ENCODE measurements at places on chromosomes 2 and 18.

DNA sequence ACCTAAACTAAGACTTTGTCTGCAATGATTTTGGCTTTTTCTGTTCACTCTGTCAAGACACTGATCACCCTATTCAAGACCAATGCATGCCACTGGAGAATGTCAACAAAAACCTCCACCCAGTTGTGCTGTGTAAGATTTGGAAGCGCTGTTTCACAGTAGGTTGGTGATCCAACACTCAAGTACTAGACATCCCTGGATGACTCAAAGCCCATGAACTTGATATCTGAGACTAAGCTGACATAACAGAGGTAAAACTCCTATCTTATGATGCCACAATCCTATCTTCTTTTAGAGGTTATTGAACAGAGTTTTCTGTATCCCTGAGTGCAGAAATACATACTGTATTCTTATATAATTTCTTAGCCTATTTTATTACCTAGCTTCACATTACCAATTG lies 251.3 kb upstream of the ETAA1 start:
- no peak for DNase-seq

- DNase-seq, result no peak
These were observed 135.6 kb downstream of the SMAD7 start for GRCh38 chr18:48815179-48815515.

DNA sequence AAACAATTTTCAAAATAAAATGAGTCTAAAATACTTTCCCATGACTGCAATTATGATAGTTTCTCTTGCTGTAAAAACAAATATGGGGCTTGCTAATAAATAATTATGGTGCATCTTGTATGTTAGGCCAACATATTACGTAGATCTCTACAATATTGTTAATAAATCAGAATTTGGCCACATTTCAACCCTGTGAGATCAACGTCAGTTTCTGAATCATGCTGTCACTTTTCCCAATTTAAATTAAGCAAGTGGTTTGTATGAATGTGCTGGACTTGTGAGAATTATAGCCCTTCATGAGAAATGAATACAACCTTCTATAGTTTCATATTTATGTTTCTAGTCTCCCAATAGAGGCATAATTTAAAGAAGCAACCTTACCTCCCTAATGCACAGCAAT lies 808.9 kb downstream of the SUCLG1 start:
- peak; percentile 7 for DNase-seq

DNA sequence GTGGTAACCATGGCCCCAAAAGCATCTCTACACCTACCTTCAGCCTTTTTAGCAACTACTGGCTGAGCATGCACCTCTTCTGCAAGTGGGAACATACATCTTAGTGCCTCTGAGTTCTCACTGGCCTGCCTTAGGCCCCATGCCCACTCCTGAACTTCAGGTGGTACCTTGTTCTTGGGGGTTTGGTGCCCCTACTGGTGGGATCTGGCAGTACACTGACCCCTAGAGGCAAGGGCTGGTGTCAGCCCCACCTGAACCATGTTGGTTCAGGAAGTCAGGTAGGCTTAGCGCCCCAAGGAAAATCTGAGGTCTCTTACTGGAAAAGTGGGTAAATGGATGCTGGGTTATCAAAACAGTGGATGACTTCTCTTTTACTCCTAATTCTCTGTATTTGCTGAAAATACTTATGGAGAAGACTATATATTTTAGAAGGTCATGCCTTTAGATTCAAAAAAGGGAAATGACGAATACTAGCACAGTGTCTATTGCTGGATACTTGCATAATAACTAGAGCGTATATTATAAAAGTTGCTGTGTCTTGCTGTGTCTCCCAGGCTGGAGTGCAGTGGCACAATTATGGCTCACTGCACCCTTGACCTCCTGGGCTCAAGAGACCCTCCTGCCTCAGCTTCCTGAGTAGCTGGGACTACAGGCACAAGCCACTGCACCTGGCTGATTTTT lies 84.6 kb downstream of the RAB31 start:
- peak; percentile 33 for DNase-seq

DNA sequence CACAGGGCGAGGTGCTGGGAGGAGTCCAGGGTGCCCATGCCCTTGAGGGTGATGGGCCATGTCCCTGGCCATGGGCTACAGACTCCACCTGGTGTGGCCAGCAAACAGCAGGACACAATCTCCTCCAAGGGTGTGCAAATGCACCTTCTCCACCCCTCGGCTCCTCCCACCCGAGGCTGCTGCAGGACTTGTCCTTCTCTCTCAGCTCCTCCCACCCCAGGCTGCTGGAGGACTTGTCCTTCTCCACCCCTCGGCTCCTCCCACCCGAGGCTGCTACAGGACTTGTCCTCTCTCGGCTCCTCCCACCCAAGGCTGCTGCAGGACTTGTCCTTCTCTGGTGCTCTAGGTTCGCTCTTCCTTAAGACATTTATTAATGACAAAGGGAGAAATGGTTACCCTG lies 57.3 kb upstream of the SNTG2 start:
- peak; percentile 24 for DNase-seq

DNA sequence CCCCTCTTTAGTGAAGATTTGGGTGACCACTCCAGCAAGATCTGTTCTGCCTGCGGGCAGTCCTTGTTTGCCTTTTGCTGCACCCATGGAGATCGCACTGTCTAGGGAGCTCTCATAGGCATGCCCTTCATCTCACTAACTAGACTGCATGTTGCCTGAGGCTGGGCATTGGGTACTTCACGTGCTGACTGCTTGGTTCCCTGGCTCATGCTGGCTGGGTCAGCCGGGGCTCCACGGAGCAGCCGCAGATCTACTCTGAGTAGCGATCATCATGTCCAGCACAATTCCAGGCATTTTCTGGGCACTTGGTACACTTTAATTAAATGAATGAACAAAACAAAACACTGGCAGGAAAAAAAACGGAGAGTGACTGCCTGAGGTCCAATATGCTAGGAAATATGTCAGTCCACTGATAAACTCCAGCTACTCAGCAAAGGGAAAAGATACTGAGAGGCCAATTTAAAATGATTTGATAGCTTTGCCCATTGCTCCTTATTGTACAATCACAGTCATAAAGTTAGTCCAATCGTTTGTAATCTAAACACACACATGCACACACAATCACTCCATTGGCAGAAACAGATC lies 220.3 kb downstream of the C1D start:
- DNase-seq, result no peak

GRCh38 chr2:127650785-127651380 lies 4.9 kb downstream of the GPR17 start:
- DNase-seq, result no peak

DNA sequence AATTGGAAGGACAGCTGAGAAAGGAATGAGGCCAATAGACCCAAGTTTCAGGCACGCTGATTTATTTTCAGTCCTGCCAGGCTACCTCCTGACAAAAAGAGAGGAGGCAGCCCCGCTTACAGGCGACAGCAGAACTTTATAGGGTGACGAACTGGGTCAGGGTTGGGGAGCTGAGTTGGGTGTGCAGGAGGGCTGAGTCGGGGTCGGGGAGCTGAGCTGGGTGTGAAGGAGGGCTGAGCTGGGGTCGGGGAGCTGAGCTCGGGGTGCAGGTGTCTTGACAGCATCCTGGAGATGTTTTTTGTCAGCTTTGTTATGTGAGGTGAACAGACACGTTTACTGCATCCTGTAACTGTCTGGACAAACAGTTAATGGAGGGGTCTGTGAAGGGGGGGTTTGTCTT lies 342.2 kb downstream of the ADCYAP1 start:
- DNase-seq, result no peak

DNA sequence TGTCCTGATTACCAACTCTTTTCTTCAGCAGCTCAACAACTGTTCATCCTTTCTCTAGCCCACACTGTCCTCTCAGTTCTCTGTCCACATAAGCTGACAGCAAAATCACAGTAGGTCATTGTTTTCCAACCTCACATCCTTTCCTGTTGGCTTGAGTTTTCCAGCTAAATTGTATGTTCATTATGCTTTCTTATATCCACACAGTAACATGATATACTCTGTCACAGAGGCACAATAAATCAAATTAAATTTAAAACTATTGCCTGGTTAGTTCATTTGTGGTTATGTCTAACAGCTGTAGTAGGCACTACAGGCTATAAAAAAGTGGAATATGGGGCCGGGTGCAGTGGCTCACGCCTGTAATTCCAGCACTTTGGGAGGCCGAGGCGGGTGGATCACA lies 179.9 kb downstream of the ETAA1 start:
- no peak for DNase-seq

- no peak for DNase-seq
These were observed 15.4 kb downstream of the SLC35F5 start for GRCh38 chr2:113741091-113741490.

GRCh38 chr2:157876786-157877138 lies 632 bp upstream of the ACVR1 start:
- DNase-seq, result no peak

GRCh38 chr2:175976391-175977157 lies 25.5 kb downstream of the LNPK start:
- no peak for DNase-seq

DNA sequence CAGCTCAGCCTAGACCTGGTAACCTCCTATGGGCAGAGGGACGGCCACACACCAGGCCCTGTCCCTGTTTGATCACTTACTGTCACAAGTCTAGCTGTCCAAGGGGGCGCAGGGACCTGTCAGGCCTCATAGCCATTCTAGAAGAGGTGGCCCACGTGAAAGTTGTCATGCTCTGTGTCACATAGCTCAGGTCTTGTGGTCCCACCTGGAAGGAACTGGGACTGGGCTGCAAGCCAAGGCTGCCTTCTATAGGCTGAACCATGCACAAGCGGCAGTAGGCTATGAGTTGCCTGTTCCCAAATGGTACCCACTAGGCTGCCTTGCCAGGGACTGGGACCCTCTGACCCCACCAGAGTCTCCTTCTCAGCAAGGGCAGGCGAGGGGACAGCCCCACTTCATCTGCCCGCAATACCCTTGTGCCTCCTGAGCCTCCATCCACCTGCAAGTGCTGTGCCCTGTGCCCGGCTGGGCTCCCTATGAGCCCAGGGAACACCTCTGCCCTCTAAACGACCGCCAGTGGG lies 177.5 kb downstream of the ANAPC1 start:
- no peak for DNase-seq

DNA sequence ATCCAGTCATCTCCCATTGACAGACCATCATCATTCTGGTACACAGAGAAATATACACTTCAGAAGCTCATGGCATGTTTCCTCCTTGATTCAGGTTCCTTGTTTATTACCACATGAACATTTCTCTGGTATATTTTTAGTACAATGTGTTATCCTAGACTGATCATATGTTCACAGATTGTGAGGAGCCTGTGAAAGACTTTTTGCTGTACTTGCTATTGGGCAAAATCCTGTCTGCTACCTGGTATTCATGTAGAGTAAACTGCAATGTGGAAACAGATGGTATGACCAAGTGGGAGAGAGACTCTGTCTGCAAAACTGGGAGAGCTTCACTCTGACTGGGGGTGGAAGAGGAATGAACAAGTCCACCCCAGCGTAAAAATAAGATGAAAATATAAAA lies 657.2 kb downstream of the IRS1 start:
- no peak for DNase-seq

GRCh38 chr2:138703242-138703641 lies 76.9 kb downstream of the NXPH2 start:
- no peak for DNase-seq

- no peak for DNase-seq
These were observed 67.4 kb upstream of the TMEM247 start for GRCh38 chr2:46411985-46412384.

- no peak for DNase-seq
These were observed 647.0 kb upstream of the NXPH2 start for GRCh38 chr2:139427164-139427563.

DNA sequence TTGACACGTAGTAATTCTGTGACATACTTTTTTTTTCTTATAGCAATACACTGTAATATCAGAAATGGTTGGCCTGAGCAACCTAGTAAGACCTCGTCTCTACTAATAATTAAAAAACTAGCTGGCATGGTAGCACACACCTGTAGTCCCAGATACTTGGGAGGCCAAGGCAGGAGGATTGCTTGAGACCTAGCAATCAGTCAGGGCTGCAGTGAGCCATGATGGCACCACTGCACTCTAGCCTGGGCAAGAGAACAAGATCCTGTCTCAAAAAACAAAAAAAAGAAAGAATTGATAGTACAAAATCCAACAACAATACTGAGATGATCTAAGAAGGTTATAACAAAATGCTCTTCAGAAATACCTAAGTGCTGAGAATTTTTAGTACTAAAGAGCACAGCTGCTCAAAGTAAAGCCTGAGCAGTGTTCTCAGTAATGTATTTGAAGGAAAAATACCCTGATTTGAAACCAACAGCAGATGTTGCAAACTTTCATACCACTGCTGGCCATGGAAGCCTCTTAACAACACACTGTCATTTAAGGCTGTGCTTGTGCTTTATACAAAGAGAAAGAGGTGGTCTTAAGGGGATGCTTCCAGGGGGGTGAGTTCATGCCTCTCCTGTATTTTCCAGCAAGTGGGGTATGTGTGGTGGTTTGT lies 132.6 kb upstream of the CDCA7 start:
- DNase-seq, result no peak

DNA sequence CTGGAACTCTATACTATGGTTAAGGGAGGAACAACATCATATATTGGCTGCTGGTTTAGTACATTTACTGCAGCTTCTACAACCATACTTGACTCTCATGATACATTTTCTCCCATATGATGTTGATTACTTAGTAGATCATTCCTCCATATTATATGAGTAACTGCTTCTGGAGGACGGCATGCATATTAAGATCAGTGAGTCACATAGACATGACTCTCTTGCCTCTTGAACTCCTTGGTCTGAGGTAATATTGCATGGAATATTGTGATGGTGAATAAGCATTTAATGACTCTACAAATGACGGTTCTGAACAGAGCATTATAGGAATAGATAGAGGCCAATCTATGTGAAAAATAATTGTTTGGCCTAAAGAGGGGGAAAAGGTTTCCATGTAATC lies 418.8 kb upstream of the SPHKAP start:
- DNase-seq, result peak; percentile 48

DNA sequence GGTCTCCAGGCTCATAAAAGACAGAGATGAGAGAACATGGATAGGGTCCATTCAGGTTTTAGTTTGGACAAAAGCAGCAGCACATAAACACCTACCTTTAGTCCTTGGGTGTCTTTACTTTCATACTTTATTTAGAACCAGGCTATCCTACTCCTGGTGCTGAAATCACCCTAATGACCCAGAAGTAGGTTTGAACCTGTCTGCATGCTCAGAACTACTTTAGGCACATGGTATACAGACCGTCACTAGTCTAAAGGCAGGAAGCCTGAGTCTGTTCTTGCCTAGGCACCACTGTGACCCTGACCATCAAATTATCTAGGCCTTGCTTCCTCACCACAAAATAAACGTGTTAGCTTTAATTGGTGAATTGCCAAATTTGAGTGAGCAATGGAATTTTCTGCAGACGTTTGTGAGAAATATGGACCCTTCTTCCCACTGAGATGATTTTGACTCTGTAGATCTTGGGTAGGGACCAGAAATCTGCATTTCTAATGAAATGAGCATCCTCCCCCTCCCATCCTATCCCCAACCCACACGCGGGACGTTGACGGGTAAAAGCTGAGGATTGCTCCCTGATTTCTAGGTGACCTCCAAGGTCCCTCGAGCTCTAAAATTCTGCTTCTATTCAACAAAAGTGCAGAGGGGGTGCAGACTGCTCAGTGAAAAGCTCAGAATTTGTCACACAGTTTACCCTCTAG lies 75.1 kb downstream of the PLEKHM3 start:
- DNase-seq, result no peak

- DNase-seq, result no peak
These were observed 37.1 kb downstream of the NEMP2 start for GRCh38 chr2:190497428-190497827.

- DNase-seq, result no peak
These were observed 141.3 kb downstream of the MEIS1 start for GRCh38 chr2:66576311-66576560.

Measured in MCF 10A (cell line).